Occipital lobe (tissue), 3 donors: ENCODE measurements at places on chromosomes 6 and 20. TPM values are rescaled to one million over a fixed set of nuclear protein-coding genes. Genes with fewer than 3 reads are reported as not detected.
A peak's percentile ranks its signal among the peaks of the same experiment; 100 is the strongest.

GRCh38 chr20:38032585-38033329 is 499 bp downstream of the TTI1 start:
- no peak for DNase-seq

MED20 gene
- 15.9 TPM for total RNA-seq

DIDO1 gene
- total RNA-seq: 43.4 TPM

- DNase-seq: peak; percentile 5
Observed at GRCh38 chr6:109182578-109182977, 87.3 kb downstream of the CEP57L1 start.

DNA sequence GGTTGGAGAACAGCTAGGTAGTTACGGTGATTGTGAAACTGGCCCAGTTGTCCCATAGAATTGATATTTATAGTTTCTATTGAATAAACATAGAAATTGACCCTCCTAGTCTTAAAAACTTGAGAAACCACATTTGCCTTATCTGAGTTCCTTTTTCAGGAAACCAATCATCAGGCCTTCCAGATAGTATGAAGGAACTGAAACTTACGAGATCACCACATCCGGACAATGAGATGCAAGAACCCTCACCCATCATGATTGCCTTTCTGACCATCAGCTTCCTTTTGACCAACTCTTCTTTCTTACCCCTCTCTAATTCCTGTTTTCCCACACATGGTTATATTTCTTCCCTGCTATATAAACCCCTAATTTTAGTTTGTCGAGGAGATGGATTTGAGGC is 21.8 kb downstream of the SLC35F1 start:
- DNase-seq: no peak

GRCh38 chr6:164294047-164294784 is 879.7 kb downstream of the QKI start:
- DNase-seq: no peak

GRCh38 chr6:150681578-150682395 is 82.1 kb downstream of the PLEKHG1 start:
- no peak for DNase-seq

- no peak for DNase-seq
Observed at GRCh38 chr6:43432009-43432945, 4.9 kb downstream of the ABCC10 start.

- DNase-seq: no peak
Observed at GRCh38 chr6:129890701-129891100, 29.6 kb upstream of the TMEM244 start.

- no peak for DNase-seq
Observed at GRCh38 chr6:15309611-15310283, 63.9 kb downstream of the JARID2 start.

PRRT1 gene
- total RNA-seq: 0.78 TPM

DNA sequence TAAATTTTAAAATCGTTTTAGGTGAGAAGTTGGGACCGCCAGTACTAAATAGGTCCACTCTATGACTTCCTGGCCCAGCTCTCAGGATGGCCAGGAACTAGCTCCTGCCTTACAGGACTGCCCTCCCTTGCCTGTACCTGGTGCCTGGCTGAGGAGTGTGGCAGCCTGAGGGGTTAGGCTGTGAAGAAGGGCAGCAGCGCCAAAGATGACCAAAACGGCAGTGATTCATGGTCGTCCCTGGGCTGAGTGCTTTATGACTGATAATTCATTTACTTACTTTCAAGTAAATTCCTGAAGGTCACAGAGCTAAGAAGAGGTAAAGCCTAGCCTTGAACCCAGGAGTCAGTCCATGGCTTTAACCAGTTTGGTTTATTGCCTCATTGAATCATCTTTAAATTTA is 22.1 kb downstream of the STK35 start:
- no peak for DNase-seq

CNKSR3 gene
- 3.0 TPM for total RNA-seq

- DNase-seq: no peak
Observed at GRCh38 chr6:43221046-43221972, 8.0 kb downstream of the DNPH1 start.

DNA sequence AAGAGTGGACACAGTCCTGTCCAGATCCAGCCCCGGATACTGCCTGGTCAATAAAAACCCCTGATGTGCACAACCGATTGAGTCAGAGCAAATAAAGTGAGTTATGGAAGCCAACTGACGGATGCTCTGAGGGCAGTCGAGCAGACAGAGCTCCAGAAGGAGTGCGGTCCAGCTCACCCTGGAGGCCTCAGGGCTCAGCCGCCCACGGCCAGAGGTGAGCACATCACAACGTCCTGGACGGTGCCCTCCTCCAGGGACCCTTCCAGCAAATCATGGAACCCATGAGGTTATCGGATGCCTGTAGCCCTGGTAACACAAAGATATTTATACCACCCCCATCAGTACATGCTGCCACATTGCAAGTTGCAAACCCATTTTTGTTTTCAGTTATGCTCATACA is 44.0 kb upstream of the SMOC2 start:
- no peak for DNase-seq

GRCh38 chr6:130674604-130675003 is 152.6 kb upstream of the SMLR1 start:
- no peak for DNase-seq

DNA sequence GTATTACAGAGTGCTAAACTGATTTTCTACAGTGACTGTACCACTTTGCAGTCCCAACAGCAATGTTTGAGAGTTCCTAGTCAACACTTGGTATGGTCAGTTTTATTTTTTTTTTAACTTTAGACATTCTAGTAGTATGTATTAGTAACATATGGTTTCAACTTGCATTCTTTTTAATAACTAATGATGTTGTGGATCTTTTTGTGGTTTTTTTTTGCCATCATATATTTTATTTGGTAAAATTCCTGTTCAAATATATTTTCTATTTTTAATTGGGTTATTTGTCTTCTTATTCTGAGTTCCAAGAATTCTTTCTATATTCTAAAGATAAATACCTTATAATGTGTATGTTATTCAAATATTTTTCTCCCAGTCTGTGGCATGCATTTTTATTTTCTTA is 189.4 kb upstream of the ECI2 start:
- no peak for DNase-seq

GRCh38 chr6:122894791-122895190 is 101.2 kb upstream of the CLVS2 start:
- DNase-seq: no peak

DNA sequence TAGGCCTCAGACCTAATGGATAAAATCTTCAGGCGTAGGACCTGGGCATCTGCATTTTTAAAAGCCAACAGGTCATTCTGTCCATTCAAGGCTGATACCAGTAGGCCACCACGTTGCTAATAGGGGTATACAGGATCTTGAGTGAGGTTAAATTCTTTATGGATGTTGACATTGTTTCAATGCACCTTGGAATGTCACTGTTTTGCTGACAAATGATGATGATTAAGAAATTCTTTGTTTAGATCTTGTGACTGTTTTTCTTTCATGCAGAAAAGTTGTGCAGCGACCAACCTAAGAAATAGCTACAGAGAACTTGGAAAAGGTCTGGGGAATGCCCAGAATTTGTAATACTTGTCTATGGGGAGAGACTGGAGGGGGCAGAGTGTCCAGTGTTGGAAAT is 101.1 kb upstream of the CLDN20 start:
- DNase-seq: no peak

DNA sequence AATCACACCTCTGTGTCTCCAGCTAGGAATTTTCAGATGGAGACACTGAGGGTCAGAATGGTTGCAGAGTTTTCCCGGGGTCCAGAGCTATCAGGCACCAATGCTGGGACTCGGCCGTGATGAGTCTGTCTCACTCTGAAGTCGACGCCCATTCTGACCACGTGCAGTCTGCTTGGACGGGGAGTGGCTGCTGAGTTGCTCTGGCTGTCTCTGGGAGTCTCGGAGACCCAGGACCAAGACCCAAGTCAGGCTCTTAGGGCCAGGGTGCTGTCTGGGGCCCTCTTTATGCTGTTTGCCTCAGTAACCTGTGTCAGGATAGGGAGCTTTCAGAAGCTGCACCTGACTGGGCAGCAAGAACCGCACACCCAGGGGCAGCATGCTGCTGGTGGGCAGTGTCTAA is 4.6 kb downstream of the IP6K3 start:
- no peak for DNase-seq

- DNase-seq: no peak
Observed at GRCh38 chr6:149919834-149920225, 3.1 kb downstream of the RAET1G start.

DNA sequence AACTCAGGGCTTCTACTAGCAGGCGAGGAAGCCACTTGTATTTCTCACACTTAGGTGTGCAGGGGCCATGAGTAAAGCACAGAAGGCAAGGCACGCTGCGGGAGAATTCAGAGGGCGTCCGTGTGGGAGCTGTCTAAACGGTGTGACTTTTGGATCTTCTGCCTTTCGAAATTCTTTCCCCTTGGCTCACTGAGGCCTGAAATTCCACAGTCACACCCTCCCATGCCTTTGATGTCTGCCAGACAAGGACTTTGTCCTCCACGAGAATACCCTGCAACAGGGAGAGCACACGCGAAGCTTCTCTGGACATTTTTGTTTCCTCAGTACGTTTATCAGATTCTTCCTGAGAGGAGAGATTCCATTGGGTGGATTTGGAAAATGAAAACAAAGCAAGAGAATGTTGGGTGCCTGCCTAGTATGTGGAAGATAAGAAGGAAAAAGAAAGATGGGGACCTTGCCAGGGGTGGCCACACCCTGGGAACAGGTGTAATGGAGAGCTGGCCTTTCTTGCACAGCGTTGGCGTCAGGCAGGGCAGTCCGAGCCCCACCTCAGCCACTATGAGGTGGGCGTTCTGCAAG is 235.7 kb downstream of the MYLK4 start:
- no peak for DNase-seq

VGLL2 gene
- total RNA-seq: not detected

- no peak for DNase-seq
Observed at GRCh38 chr6:51322505-51322904, 503.8 kb downstream of the TFAP2B start.

RBM24 gene
- 31.2 TPM for total RNA-seq

DNA sequence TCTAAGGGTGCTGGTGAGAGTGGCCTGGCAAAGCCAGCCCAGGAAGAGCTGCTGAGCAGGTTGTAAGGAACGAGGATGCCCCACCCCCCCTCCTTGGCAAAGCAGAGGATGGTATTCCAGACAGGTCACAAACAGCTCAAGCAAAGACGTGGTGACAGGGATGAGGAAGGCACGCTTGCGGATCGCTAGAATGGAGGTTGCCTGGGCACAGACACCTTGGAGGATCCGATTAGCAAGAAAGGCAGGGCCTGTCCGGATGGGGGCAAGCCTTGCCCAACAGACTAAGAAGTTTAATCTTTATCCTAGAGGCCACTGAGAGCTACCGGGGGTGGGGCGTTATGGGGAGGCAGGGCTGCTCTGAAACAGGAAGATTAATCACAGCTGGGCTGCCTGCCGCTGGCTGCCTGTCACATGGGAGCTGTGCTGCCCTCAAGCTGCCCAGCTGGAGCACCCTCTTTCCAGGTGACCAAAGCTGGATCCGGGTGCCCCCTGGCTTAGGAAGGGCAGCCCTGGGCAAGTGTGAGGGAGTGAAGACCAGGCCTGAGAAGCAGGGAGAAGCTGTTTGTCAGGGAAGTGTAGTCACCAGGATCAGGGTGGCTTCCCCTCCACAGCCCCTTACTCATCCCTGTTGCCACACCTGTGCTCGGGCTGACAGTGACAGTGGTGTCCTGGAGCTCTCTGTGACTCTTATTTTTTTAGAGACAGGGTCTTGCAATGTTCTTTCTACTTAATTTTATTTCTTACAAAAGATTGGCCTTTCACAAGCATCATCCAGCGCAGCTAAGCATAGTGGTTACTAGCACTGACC is 9.1 kb upstream of the MAPK13 start:
- DNase-seq: no peak

DNA sequence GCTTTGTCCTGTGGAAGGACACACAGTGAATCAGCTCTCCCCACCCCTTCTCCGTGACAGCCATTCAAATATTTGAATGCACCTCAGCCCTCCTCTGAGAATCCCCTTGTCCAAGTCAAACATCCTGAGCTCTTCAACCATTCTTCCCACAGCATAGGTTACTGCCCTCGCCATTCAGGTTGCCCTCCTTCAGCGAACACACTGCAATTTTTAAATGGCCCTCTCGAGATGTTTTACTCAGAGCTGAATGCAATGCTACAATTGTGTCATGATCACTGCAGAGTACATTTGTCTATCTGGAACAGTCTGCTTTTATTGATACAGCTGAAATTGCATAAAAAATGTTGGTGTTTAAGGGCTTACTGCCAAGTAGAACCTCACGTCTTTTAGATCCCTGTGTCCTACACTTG is 48.9 kb downstream of the SLC2A12 start:
- DNase-seq: no peak

POM121L2 gene
- not detected for total RNA-seq

GRCh38 chr6:118768904-118769325 is 117.5 kb upstream of the CEP85L start:
- DNase-seq: no peak

GRCh38 chr6:52161689-52162438 is 24.3 kb upstream of the IL17A start:
- no peak for DNase-seq

UBD gene
- 0.47 TPM for total RNA-seq

DNA sequence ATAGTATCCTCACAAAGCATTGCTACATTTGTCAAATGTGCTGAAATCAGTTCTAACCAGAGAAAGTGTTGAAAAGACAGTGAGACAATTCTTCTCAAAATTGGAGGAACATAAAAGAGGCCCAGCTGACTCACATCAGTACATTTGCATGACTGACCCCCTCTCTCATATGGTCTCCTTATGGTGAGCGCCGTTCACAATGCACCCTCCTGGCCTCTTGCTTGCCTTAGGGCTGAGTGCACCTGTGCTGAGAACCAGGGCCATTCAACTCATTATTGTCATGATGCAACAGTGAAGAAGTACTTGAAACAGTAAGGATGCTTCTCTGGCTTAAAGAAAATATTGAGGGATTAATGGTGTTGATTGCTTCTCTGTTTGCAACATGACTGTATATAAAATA is 375.2 kb upstream of the AGPAT4 start:
- DNase-seq: no peak

- DNase-seq: no peak
Observed at GRCh38 chr20:40612837-40613236, 76.2 kb downstream of the MAFB start.

IRF4 gene
- 0.16 TPM for total RNA-seq

GRCh38 chr6:156782691-156783320 is 5.6 kb downstream of the ARID1B start:
- no peak for DNase-seq

DNA sequence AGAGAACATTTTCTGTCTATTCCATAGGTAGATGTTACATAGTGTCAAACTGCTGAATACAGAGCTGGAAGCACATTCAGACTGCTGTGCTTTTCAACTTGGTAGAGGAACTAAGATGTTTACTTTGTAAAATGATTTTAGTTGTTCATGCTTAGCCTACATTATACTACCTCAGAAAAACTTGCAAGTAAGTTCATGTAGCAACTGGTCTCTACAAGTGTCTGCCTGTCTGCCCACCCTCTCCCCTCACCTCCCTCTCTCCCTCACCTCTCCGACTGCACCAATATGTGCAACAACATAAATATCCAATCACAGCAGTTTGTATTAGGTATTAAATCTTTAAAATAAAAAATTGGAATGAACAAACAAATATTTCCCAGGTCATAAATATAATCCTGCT is 25.3 kb downstream of the ELOVL4 start:
- DNase-seq: no peak

GRCh38 chr20:50308513-50309279 is 118.1 kb downstream of the CEBPB start:
- peak; percentile 26 for DNase-seq

GRCh38 chr20:36355469-36356171 is 49.5 kb downstream of the DLGAP4 start:
- DNase-seq: no peak
